ENCODE measurements at places on chromosomes 5 and 9.

GRCh38 chr5:45695804-45696156, 400 bp downstream of the HCN1 start:
- DNase-seq, result no peak

DNA sequence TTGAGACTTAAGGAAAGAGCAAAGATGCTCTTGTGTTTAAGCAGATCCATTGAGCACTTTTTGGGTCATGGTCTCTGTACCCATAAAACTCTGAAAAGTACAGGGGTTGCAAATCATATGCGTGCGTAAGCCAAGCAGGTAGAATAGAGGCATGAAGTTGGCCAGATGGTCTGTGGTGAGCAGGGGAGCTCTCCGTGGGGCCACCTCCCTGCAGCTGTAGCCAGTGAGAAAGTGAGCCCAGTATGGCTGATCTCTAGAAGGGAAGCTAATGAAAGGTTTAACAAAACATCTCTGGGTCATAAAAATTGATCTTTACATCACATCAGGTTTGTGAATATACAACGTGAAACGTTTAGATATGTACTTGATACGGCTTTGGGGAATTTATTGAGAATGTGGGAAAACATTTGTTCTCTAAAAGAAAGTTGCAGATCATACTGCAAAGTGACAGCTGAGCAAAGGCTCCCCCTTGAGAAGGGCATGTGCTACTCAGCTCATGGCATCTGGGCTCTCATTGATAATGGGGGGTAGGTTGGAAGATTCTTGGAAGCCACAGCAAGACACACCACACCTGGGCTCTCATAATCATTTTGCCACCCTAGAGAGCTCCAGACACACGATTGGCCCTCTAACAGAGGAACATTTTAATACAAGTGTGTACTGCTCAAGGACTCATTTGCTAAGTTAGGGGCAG, 30.6 kb downstream of the SH3GL2 start:
- DNase-seq, result no peak

DNA sequence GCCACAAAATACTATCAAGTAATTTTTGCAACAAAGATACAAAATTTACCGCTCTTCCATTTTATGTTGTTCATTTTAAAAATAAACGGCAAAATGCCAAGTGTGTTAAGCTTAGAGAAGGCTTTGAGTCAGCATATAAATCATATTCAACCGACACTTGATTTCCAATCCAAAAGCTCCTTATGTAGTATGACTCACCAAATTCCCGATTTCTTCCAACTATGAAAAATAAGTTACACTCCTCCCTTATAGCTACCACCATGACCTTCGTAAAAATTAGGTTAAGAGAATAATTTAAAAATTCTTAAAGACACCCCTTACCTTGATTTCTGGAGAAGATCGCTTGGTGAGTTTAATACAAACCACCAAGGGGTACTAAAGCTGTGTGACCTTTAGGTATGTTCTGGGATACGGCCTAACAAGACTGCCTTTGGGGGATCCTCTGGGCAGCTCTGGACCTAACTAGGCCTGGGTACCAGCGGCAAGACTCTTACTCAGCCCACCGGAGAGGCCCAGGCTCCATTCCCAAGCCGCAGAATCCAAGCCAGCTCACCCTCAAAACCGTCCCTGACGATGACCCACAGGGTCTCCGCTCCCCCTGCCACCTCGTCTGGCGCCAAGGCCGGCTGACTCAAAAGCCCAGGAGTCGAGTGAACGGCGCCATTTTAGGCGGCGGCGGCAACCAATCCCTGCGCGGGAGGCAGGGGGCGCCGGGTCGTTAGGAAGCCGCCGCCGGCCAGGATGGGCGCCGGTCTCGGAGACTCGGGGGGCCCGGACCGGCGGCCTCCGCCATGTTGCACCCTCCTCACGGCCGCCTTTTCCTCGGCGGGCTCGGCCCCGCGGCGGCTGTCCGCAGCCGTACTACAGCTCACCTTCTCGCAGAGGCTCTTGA, 739 bp downstream of the PPP2CA start:
- DNase-seq, result peak; percentile 66

DNA sequence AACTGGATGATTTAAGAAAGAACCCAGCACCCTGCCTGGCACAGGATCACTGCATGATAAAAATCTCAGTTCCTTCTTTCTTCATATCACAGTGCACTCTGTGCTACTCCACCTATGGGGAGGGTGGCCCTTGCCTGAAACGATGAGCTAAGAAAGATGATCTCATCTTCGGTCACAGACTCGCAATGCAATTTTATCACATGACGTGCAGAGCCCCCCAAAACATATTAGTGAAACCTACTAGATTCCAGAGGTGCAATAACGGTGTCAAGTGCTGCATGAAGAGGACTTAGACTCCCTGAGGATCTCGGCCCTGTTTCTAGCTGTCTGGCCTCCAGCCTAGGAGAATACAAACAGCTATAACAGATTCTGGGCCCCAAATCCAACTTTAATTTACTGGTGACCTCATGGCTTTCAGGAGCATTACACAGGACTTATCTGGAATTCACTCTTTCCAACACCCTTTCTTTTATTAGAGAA, 104.0 kb downstream of the EBF1 start:
- DNase-seq, result no peak

- no peak for DNase-seq
Measured at GRCh38 chr5:151781201-151781600, 9.4 kb downstream of the G3BP1 start.

DNA sequence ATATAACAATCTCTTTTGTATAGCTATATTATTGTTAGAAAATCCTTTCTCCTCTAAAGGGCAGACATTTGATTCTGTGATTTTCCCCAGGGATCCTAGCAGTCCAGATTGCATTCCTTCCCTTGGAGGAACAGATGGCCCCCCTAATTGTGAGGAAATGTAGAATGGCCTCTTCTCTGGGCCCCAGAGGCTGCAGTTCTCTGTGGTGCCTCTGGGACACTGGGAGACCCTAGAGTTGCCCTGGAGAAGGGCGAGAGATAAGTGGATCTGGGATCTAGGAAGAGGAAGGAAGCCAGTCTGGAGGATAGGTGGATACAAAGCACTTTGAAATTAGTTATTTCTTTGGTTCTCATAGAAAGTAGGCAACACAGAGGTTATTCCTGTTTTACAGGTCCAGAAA, 1.9 kb upstream of the HINT2 start:
- no peak for DNase-seq

DNA sequence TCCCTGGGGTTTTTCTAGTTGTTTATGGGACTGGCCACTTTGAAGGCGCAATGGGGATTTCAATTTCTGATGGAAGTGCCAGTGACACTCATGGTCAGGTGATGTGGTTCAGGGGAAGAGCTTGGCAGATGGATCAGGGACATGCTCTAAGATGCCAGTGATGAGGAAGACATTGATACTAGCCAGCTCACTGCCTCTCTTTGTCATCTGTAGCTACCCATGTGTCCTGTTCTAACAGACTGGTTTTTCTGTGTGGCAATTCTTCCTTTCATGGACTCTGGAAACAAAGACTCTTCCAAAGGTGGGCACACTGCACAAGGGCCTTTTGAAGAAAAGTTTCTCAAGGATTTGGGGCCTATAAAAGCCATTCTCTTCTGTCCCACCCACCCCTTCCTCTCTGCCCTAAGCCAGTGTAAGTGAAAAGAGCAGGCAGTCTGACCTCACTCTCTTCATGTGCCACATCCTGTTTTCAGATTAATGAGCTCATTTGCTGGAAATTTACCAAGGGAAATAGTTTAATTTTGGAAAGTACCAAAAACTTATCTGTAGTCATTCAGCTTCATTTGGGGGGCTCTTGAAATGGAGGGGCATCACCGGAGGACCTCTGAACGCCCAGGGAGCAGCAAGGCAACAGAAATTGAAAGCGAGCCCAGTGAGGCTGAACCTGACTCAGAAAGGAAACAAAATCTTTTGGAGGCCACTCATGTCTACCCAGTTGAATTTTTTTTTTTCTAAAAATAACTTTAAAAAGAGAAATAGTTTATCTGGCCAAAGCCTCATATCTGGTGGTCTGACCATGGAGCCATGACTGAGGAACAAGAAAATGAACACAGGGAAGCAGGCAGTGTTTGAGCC, 4.9 kb upstream of the TRAF1 start:
- DNase-seq, result peak; percentile 66

DNA sequence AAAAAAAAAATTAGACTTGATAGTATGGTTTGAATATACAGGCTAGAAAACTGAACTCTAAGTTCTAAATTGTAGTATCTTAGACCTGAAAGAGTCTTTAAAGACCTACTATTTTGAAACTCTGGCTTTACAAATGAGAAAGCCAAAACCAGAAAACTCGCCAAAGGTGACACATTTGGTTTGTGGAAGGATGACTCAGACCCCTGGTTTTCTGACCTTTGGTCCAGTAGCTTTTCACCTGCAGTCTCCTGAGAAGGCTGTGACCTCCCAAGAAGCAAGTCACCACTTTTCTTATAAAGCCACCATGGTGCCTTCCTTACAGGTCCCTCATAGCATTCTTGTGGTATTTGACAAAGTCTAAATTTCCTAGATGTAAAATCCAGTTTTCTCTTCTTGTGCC, 102.1 kb upstream of the CEP78 start:
- no peak for DNase-seq

GRCh38 chr5:115584501-115584900, 17.8 kb downstream of the TICAM2 start:
- no peak for DNase-seq

DNA sequence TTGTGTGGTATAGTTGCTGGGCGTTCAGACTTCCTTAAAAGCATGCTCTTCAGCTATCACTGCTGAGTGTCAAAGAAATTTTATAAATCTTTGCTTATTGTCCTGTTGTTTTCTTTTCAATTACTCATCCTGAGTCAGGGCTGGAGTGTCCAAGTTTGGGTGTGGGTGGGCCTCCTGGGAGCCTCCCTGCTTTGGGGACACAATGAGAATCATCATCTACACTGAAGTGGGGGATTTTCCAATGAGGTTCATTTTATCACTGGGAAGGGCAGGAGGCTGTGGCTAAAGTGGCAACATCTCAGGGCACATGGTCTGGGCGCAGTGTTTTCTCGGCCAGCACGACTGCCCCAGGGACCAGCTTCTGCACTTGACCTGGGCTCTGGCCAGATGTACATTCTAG, 19.5 kb downstream of the GFPT2 start:
- DNase-seq, result no peak

Measured in CD4-positive, alpha-beta T cell treated with Interleukin-17A for 4 hours (primary cell).